NCI-H510A (cell line): ENCODE measurements at places on chromosomes 6 and 20.

GRCh38 chr6:98648211-98648914 lies 186.0 kb upstream of the POU3F2 start:
- no peak for DNase-seq

DNA sequence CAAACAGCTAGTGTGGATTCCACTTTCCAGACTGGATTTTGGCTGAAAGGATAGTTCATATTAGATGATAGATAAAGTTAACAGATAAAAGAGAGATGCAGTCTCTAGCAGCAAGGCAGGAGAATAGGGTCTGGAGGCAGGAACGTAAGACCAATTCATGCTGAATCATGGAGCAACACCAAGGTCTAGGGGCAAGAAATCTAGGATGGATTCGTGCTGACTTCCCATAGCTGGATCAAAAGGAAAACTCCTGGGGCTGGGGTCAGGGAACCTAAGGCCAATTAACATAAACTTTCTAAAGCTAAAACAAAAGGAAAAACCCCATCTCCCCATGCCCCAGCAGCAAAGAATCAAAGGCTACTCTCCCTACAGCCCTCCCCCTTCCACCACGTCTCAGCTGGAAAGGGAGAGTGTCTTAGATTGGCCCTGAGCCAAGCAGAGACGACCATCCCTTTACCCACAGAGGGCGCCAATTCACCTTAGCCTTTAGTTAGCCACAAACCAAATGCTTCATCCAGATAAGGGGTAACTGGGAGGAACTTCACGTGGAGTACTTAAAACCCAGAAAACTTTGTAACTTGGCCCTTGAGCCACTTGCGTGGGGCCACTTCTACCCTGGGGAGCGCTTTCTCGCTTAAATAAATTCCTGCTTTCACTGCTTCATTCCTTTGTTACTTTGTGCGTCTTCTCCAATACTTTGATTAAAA lies 7.6 kb downstream of the TREM1 start:
- peak; percentile 91 for DNase-seq

GRCh38 chr6:57222743-57223077 lies 603 bp upstream of the RAB23 start:
- no peak for DNase-seq

GRCh38 chr6:86516087-86516486 lies 421.2 kb upstream of the HTR1E start:
- no peak for DNase-seq

DNA sequence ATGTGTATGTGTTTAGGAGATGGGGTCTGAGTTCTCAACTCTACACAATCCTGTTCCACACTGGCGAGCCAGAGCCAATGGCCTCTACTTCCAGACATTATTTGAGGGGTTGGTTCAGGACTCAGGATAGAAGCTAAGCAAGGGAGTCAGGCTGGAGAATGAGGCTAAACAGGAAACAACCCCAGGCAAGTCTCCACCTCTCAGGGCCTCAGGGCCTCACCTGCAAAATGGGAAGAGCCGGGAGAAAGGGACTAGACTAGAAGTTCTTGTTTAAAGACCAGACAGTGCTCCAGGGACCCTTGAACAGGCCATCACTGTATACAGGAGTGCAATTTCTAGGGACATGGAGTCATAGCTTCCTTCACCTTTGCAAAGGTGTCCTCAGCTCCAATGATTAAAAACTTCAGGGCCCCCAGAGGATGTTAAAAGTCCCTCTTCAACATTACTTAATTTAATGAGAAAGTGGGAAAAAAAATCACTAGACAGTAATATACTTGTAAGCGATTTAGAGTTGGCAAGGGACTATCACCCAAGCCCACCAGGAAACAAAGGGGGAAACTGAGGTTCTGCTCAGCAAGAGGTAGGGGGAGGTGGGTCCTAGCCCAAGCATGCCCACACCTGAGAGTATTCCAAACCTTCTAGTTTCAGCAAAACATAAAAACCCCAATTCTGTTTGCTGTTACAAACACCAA lies 41.7 kb downstream of the ZMYND8 start:
- no peak for DNase-seq

DNA sequence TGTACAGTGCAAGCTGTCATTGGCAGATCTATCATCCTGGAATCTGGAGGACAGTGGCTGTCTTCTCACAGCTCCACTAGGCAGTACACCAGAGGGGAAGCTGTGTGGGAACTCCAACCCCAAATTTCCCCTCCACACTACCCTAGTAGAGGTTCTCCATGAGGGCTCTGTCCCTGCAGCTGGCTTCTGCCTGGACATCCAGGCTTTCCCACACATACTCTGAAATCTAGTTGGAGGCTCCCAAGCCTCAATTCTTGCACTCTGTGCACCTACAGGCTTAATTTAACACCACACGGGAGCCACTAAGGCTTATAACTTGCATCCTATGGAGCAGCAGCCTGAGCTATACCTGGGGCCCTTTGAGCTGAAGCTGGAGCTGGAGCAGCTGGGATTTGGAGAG lies 43.0 kb upstream of the TRIM39 start:
- DNase-seq = no peak

- DNase-seq = no peak
Measured at GRCh38 chr6:75235271-75235670, 8.3 kb downstream of the COX7A2 start.

DNA sequence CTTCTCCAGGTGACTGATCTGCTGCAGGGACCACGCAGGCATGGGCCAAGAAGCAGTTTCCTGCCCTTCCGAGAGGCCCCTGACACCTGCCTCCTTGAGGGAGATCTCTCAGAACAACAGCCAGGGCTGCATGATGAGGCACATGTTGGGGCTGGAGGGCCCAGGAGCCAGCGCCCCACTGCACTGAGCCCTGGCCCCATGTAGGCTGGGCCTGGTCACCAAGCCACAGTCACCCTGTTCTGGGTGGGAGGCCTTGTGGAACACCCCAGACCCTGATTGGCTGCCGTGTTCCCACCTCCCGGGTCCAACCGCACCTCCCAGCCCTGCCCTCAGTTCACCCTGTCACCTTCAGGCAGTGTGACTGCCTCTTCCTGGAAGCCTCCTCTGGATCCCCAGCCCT lies 174.2 kb downstream of the TAF4 start:
- no peak for DNase-seq
